Activated CD8-positive, alpha-beta memory T cell treated with anti-CD3 and anti-CD28 coated beads, Interleukin-2, amount 10 ng/mL, durations not matched to agents 7 days and 5 days (primary cell): ENCODE measurements at places on chromosomes 3 and 15. TPM values are rescaled to one million over a fixed set of nuclear protein-coding genes. Genes with fewer than 3 reads are reported as not detected.

SLC28A2 gene
- not detected for total RNA-seq

AHSG gene
- total RNA-seq = not detected

SPATA12 gene
- total RNA-seq = not detected

DNA sequence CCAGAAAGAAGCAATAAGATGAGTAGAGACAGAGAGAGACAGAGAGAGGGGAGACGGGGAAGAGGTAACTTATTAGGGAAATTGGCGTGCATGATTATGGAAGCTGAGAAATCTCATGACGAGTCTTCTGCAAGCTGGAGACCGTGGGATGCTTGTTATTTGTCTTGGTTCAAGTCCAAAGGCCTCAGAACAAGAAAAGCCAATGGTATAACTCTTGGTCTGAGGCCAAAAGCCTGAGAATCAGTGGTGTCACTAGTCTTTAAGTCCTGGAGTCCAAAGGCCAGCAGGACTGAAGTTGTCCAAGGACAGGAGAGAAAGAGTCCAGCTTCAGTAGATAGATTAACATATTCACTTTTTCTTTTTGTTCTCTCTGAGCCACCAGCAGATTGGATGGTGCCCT lies 613.6 kb downstream of the CADM2 start:
- no peak for DNase-seq

GRCh38 chr3:128994173-128994512 lies 267 bp upstream of the CFAP92 start:
- DNase-seq = no peak

GRCh38 chr3:188402229-188402628 lies 248.3 kb downstream of the LPP start:
- no peak for DNase-seq
